HuH-7 (cell line): ENCODE measurements at places on chromosomes 5 and 9.

DNA sequence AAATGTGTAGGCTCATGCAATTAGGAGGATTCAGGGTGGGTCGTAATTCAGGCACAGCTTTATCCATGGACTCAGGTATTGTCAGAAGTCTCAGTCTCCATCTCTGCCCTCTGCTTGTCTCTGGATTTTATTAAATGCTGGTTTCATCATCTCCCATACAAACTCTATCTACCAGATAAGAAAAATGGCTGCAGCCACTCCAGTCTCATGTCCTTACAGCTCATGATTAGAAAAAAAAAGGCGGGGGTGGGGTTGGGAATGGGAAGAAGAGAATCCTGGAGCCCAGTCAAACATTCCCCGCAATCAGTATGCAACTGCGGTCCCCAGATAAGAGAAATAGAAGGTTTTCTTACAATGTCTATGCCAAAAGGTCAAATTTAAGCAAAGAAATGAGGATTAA lies 7.6 kb upstream of the FBXO38 start:
- DNase-seq, result no peak

DNA sequence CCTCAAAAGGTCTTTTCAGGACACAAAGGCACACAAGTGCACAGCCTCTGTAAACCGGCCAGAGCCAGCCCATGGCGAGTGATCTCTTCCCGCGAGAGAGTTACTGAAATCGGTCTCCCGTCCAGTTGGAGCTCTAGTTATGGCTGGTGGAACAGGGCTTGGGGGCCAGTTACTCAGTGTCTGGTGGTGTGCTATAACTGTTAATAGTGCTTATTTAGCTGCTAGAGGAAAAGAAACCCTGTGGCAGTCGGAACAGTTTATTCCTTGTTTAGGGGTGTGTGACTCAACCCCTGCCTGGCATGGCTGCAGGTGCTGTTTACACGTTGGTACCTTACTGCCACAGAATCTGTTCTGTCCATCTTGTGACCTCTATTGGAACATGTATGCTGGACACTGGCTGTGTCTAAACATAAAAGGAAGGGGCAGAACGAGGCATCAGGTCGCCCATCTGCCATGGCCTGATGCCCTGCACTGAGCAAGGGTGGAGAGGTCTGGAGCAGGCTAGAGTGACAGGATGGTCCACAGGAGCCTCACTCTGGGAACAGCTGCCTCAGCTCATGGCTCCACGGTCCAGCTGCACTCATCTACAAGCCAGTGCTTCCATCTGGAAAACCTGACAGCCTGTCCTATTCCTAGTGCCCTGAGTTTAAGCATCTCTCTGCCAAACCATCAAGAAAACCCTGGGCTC lies 49.6 kb upstream of the SIMC1 start:
- DNase-seq, result no peak

GRCh38 chr9:75333624-75334023 lies 245.3 kb downstream of the OSTF1 start:
- no peak for DNase-seq

- DNase-seq, result peak; percentile 37
Measured at GRCh38 chr5:123120197-123120596, 31.2 kb downstream of the PRDM6 start.

GRCh38 chr5:66322786-66323528 lies 178.9 kb downstream of the SREK1 start:
- DNase-seq, result no peak

- no peak for DNase-seq
Measured at GRCh38 chr5:32225445-32225844, 51.3 kb upstream of the GOLPH3 start.

- DNase-seq, result no peak
Measured at GRCh38 chr5:156883316-156883875, 33.3 kb downstream of the PPP1R2B start.

GRCh38 chr9:18488886-18489285 lies 14.9 kb downstream of the ADAMTSL1 start:
- no peak for DNase-seq

DNA sequence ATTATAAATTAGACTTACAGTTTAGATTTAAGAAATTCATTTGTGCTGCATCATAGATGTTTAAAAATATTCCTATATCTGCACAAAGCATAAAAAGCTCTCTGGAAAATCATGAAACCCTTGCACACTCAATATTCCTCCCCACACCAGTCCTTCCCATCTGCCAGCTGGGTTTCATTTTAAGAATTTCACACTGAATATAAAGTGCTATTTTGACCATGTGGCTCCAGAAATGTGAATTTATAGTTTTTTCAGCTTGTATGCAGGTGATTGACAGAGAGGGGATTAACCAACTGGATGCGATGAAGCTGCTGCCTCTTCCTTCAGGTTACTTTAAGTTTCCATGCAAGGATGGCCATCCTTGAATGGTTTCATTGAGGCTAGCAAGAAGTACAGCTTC lies 346.3 kb downstream of the NDUFS4 start:
- no peak for DNase-seq

- DNase-seq, result no peak
Measured at GRCh38 chr9:104313396-104314110, 190.5 kb upstream of the OR13F1 start.

- DNase-seq, result no peak
Measured at GRCh38 chr9:136203408-136204144, 1.4 kb downstream of the LHX3 start.

GRCh38 chr5:16883176-16883575 lies 52.9 kb downstream of the MYO10 start:
- DNase-seq, result no peak

DNA sequence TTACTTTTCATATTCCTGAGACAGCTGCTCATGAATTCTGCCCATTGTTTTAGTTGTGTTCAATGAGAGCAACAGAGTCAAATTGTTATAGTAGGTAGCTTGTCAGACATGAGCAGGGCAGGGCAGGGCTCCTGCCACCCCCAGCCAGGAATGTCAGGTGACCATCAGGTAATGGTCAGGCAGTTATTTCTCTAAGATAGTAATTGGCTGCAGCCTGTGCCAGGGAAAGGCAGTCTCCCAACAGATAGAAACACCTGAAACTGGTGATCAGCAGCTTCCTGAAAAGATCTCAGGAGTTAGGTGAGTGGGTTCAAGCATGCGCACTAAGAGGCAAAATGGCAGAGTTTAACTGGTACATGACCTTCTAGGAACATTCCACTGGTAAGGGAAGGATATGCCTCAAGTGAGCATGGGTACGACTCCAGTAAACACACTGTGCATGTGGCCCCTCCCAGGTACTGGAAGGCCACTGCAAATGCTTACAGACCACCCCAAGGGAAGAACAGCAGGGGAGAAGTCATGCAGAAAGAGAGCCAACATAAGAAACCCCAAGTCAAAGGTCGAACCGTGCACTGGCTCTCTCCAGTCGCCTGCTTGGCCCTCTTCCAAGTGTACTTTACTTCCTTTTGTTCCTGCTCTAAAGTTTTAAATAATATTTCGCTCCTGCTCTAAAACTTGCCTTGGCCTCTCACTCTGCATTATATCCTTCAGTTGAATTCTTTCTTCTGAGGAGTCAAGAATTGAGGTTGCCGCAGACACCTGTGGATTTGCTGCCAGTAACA lies 25.1 kb downstream of the CARTPT start:
- DNase-seq, result no peak

DNA sequence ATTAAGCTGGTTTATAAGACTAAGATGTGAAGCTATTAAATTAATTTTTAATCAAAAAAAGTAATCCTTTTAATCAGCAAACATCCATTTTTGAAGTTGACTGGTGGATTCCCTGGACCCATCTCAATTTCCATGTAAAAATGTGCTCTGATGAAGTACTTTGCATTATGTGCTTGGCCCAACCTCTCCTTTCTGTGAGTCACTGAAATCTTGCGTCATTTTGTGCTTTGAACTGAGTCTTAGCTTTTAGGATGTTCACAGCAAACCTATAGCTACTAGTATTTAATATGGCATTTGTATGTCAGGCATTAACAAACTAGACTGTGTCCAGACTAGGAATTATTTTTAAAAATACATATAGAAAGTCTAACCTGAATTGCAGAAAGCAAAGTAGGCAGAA lies 55.0 kb upstream of the CDH12 start:
- no peak for DNase-seq

DNA sequence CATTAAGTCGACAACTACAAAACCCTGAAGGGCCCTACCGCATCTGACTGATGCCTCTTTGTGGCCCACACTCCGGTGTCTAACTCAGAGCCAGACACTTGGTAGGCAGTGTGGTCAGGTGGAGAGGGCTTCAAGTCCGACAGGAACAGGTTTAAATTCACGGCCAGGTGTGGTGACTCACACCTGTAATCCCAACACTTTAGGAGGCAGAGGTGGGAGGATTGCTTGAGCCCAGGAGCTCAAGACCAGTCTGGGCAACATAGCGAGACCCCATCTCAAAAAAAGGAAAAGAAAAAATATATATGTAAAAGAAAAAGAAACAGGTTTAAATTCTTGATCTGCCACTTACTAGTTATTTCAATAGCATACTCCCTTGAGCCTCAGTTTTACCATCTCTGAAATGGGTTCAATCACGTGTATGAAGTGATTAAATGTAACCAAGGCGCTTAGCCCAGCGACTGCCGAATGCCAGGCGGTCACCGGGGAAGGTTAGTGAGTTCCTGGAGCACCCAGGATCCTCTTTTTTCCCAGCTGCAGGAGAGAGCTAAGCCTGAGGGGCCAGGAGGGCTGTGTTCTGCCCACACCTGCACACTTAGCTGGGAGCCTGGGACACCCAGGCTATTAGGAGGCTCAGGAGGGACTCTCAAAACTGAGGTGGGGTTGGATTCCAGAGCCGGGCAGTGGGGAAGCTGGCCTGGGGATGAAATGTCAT lies 943 bp downstream of the CLTB start:
- no peak for DNase-seq

GRCh38 chr9:3479514-3480352 lies 46.1 kb downstream of the RFX3 start:
- no peak for DNase-seq

GRCh38 chr5:118561971-118562370 lies 426.4 kb downstream of the DTWD2 start:
- DNase-seq, result peak; percentile 14
